ENCODE measurements at places on chromosomes 1 and 21.

DNA sequence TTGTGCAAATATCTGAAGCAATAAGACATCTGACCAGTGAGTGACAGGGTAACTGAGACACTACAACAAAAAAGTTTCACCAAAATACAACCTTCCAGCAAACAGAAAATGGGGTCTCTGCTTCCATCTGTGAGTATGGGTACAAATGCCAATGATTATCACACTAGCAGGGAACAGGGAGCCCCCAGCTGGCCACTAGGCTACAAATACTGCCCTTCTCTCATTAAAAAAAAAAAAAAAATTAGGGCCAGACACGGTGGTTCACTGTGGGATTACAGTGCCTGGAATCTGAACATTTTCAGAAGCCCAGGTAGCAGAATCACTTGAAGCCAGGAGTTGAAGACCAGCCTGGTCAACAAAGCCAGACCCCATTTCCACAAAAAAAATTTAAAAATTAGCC is 48.4 kb upstream of the EDARADD start:
- DNase-seq: no peak

DNA sequence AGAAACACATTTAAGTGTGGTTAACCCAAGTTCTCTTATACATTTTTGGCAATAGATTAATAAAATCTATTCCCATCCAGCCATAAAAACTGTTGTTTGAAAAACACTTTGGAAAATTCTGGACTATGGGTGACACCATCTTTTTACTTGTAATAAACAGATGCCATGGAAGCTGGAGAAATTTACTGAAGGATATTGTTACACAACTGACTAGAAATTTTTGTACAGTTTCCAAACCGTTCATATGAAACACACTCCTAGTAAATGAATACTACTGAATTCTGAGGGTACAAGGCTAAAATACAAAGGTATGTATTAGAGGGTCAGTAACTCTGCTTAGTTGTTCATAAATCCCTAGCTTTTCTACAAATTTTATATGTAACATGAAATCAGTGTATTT is 48.7 kb downstream of the TRIM33 start:
- no peak for DNase-seq

- no peak for DNase-seq
Measured at GRCh38 chr1:53073868-53074311, 11.9 kb downstream of the PODN start.

GRCh38 chr1:157004327-157004726 is 41.2 kb downstream of the ARHGEF11 start:
- DNase-seq: no peak

GRCh38 chr1:153670257-153670858 is 435 bp downstream of the ILF2 start:
- peak; percentile 17 for DNase-seq

Data from activated naive CD4-positive, alpha-beta T cell (primary cell).